Hematopoietic multipotent progenitor cell treated with erythropoietin and hydrocortisone succinate and interleukin-3 and kit ligand, for 4 days (in vitro differentiated cells): ENCODE measurements at places on chromosomes 1 and 21.

DNA sequence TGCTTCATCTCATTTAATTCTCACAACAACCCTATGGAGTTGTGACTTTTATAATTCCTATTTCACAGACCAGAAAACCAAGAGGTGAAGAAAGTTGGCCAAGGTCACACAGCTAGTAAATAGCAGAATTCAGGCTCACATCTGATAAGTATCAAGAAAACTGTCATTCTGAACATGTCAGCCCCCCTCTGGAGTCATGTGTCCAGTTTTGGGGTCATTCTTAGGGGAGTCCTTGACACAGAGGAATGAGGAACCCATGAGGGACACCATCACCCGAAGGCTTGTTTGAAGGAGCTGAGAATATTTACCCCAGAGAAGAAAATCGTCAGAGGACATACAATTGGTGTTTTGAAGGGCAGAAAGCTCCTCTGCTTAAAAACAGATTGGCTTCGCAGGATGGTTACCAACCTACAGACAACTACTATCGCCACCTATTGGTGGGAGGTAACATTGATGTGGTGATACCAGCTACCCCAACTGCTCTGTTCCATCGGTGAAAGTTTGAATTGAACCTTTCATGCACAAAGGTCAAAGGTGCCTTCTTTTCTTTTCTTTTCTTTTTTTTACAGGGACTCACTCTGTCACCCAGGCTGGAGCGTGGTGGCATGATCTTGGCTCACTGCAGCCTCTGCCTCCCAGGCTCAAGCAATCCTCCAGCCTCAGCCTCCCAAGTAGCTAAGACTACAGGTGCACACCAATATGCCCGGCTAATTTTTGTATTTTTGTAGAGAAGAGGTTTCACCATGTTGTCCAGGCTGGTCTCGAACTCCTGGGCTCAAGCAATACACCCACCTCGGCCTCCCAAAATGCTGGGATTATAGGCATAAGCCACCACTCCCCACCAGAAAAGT is 31.3 kb downstream of the NCMAP start:
- DNase-seq = peak; percentile 85

DNA sequence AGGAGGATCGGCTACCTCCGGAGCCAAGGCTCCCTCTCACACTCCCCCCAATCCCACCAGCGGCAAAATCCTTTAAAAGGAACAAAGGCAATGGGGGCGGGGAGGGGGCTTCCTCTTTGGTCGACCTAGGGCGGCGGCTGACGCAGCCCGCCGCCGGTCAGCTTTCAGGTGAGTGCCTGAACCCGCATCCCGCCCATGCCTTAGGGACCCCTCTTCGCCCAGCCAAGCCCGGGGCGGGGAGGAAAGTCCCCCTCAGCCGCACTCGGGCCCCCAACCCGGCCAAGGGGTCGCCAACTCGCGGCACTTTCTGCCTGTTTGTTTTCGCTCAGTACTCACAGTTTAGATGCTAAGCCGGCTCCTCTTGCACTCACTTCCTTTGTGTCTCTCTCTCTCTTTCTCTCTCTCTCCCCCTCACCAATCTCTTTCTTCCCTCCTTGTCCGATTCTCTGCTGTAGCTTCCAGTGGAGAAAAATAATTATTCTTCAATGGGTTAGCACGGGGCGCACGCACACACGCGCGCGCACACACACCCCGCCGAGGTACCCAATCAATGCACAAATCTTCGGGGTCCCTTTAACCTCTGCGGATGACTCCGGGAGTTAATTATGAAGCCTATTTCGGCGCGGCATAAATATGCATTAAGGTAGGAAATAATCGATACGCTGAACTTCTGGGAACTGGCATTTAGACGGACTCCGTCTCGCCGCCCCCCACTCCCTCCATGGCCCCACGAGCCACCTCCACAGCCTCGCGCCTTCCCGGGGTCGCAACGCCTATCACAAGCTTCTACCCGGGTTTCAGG is at the start of gene BLACAT1:
Gene BLACAT1, minus strand, starts transcription at position 465 of the 802 bp plus-strand sequence.
- no peak for DNase-seq

DNA sequence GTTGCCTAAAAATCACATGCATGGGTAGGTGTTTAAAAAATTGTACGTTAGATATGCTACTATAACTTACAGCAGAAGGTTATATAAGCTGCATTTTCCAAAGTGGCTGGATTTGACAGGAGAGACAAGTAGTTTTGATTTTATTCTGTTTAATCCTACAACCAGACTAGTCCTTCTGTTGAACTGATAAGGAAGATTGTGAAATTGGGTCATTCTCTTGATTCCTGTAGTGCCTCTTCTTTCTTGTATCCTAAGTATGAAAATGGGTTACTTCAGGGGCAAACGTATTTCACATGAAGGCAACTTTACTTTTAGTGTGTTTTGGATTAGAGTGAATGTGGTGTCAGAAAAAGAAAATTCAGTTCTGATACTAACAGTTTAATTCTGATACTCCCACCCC is 19.0 kb downstream of the CDC42 start:
- DNase-seq = peak; percentile 39

DNA sequence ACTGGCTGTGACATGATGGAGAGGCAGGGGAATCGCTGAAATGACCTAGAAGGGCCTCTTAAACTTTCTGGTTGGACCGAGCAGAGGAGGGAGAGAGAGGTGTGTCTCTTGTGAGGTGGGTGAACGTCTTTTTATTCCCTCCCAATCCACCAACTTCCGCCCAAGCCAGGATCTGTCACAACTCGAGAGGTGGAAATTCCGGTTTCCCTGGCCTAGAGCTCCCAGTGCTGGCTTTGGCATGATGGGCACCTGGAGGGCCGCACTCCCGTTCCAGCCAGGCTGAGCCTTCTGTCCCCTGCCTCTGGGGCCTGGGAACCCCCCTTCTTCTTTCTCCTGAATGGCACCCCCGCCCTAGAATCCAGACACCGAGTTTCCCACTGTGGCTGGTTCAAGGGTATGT is at the start of gene SEMA4A:
Gene SEMA4A, plus strand, starts transcription at position 224 of the 400 bp plus-strand sequence. CDS start 994 bp downstream, outside the sequence.
- no peak for DNase-seq

GRCh38 chr1:43731867-43732531 is 24.7 kb downstream of the ST3GAL3 start:
- DNase-seq = peak; percentile 74

DNA sequence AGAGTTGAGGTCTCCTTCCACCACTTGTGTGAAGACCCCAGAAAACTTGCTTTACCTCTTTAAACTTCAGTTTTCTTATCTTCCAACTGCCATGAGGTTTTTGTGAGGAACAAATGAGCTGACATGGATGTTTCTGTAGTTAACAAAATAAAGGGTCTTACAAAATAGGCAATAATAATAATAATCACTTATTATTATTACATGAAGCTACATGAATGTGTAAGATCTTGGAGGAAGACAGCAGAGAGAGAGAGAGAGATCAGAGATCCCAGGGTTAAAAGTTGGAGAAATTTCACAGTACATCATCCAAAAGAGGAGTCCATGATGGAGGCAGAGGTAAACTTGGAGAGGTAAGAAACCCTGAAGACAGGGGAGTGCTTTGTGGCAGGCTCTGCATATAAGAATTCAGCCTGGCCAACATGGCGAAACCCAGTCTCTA is 10.7 kb downstream of the RCC1 start:
- DNase-seq = peak; percentile 37

DNA sequence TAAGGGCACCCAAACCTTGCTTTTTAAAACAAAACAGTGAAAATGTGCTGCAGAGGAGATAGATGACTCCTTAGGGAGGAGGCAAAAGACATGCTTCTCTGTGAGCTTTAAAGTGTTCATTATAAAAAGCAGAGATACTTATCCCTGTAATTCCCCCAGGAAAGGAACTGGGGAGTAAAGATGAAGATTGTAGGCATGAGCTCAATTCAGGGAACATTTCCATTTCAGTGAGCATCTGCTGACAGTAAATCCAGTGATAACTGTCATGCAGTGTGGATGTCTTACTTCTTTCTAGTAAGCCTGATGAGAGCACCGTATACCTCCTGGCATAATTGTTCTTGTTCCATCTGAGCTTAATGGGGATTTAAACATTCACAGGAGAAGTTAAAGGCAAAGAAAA is 1296.5 kb downstream of the MRPL39 start:
- DNase-seq = no peak

DNA sequence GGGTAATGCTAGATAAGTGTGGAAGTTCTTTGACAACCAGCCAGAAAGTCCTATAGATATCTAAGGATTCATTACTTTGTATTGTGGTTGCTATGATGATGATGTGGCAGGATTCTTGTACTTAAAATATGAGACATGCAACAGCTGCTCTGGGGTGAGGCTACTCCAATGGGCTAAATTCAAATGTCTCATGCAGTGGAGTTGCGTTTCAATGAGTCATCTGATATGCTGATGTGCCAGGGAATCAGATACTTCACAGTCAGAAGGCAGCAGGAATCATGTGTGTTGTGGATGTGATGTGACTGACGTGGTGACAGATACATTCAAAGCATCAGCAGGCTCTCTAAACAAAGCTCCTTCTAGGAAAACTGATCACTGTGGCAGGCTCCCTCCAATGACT is 66.5 kb downstream of the TSEN15 start:
- DNase-seq = peak; percentile 8

- DNase-seq = no peak
These were observed 112.9 kb downstream of the CDC7 start for GRCh38 chr1:91613595-91613994.

- peak; percentile 6 for DNase-seq
These were observed 49.8 kb downstream of the KIRREL1 start for GRCh38 chr1:158043232-158043631.

GRCh38 chr1:115908565-115909274 is 67.6 kb upstream of the SLC22A15 start:
- DNase-seq = no peak

DNA sequence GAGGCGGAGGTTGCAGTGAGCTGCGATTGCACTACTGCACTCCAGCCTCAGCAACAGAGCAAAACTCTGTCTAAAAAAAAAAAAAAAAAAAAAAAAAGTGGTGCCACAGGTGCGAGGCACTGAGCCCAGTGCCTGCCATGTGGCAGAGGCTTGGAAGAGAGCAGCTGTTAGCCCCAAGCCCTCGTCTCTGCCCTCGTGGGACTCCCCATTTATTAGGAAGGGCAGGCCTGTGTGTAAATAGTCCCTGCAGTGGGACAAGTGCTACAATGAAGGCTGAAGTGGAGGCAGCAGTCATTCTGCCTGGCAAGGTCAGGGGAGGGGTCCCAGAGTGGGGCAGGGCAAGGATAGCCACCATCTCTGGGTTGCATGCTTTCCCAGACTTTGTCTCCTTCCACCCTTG is 6.5 kb downstream of the RPS6KA1 start:
- DNase-seq = no peak

DNA sequence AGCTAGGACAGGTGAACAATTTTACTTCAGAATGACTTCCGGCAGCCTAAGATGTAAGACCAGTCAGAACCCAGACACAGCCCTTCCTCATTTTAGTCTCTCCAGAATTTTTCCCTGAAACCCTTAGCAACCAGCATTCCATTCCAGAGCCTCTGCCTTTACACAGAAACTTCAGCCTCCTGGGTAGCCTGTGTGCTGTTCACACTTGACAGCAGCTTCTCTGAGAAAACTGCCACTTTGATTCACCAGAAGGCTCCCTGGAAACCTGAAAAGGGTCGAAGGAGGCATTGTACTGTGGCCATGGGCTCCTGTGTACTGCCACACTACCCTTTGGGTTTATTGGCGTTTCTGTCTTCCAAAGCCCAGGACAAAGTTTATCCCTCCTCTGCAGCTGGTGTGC is 17.4 kb downstream of the HYI start:
- no peak for DNase-seq

GRCh38 chr1:154951901-154952657 is 3.8 kb downstream of the PBXIP1 start:
- no peak for DNase-seq

DNA sequence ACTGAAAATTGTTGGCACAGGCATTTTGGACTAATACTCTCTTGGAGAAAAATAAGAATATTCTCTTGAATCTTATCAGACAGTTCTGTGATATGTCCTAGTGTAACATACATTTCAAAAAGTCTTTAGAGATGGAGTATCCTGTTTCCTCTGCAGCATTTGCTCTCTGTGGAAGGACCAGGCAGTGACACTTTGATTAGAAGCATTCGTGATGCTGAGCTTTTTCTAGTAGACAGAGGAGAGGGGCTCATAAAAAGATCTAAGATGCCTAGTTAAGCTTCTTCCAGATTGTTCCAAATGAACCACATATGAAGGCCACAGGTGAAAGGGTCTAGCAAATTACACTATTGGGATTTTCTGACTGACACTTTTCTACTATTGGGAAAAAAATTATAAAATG is 120.3 kb downstream of the C1orf21 start:
- DNase-seq = no peak
